ENCODE measurements at places on chromosomes 4 and X.

DNA sequence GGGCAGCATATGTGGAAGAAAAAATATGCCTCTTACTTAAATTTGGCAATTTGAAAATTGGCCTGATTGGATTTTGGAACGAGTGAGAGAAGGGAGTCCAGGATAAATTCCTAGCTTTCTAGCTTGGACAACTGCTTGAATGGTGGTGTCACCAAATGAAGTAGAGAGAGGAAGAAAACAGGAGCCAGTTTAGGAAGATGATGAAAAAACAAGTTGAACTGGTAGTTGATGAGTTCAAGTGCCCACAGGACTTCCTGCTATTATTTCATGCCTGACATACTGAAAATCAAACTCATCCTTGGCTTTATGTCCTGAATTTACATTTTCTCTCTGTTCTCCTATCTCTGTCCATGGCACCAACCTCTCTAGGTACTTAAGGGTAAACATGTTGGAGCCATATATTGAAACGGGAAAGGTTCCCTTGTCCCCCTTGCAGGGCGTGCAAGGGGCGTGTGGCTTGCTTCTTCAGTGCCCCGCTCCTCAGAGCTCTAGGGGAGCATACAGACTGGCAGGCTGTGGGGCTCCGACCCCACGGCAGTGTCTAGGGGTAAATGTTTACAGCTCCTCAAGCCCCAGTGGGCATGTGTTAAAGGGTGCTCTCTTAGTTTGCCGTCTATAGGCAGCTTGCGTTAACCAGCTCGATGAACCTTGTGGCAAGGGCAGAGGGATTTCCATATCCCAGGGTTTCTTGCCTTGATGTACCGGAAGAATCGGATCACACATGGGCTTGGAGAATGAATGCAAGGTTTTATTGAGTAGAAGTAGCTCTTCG lies 250.7 kb upstream of the PGRMC2 start:
- no peak for DNase-seq

DNA sequence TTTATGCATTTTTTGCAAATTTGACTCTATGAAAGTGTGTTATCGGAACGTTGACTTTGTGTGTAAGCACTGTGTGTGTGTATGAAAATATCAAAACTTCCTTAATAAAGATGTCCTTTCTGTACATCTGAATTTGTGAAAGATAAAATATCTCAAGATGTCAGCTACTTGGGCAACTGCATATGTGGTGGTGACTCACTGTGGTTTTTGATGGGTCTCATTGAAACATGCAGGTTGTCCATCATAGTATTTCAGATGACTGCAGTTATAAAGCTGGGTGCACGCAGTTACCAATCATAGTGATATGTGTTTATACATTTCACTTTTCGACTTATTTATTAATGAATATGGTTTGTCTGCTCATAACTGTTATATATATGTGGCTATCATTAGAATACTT lies 19.7 kb upstream of the BBS12 start:
- DNase-seq, result no peak

DNA sequence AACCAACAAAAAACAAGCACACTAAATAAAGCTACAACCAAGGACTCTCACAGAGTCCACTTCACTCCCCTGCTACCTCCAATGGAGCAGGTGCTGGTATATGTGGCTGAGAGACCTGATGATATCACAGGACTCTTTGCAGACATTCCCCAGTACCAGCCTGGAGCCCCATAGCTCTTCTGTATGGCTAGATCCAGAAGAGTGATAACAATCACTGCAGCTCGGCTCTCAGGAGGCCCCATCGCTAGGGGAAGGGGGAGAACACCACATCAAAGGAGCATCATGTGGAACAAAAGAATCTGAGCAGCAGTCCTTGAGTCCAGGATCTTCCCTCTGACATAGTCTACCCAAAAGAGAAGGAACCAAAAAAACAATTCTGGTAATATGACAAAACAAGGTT lies 237.1 kb upstream of the TLL1 start:
- DNase-seq, result no peak

DNA sequence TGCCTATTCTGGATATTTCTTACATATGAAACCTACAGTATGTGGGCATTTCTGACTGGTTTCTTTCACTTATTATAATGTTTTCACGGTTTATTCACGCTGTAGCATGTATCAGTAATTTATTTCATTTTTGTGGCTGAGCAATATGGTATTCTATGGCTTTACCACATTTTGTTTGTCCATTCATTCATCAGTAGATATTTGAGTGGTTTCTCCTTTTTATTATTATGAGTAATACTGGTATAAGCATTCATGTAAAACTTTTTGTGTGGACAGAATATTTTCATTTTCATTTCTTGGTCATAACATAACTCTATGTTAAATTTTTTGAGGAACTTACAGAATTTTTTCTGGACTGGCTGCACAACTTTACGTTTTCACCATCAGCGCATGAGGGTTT lies 122.7 kb upstream of the PABPC5 start:
- DNase-seq, result no peak

- no peak for DNase-seq
These were observed 126.2 kb downstream of the COL4A6 start for GRCh38 chrX:108312011-108312410.
